Naive B cell (primary cell): ENCODE measurements at places on chromosomes 4 and X. TPM values are rescaled to one million over a fixed set of nuclear protein-coding genes. Genes with fewer than 3 reads are reported as not detected.

DNA sequence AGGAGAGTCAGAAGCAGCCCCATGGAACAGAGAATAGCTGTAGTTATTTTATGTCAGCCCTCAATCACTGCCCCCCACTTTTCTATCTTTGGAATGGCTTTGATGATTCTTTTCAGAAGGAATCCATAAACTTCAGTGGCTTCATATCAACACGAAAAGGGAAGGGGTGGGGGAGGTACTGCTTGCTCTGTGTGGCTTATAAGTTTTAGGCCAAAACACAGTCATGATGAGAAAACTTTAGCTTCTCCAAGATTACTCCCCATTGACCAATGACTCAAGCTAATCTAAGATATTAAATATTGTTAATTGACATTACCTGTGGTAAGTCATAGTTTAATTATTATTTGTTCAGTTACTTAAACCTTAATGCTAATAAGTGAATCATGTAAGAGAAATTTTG is 669.6 kb upstream of the FAM241A start:
- DNase-seq = no peak

Gene MAP7D2
- 0.17 TPM for polyA plus RNA-seq

GRCh38 chrX:45513042-45513441 is 312.4 kb upstream of the DIPK2B start:
- DNase-seq = no peak

- no peak for DNase-seq
These were observed 33.9 kb downstream of the GPRIN3 start for GRCh38 chr4:89273741-89274141.

GRCh38 chr4:169407217-169407845 is 136.6 kb upstream of the SH3RF1 start:
- DNase-seq = no peak

GRCh38 chr4:113131621-113132020 is 82.2 kb downstream of the ANK2 start:
- no peak for DNase-seq

Gene GAGE1
- polyA plus RNA-seq = not detected

DNA sequence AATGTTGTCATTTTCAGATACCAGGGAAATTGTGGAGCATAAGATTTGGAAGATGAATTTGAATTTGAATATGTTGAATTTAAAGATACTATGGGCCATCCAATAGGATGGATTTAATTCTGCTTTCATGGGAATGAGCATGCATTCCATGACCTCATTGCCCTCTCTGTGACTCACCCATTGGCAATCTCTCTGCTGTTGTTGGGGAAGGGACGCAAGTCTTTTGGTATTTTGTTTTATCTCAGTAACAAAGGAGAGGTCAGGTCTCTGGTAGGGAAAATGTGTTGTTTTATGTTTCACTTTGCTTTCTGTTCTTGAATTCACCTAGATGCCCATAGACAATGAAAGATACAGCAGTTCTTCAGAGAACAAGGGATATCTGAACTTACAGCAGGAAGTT is 42.1 kb upstream of the MAGEA4 start:
- no peak for DNase-seq

GRCh38 chr4:14918336-14918735 is 83.9 kb upstream of the CPEB2 start:
- DNase-seq = no peak

- DNase-seq = no peak
These were observed 604.9 kb upstream of the ZFP42 start for GRCh38 chr4:187390646-187391045.

DNA sequence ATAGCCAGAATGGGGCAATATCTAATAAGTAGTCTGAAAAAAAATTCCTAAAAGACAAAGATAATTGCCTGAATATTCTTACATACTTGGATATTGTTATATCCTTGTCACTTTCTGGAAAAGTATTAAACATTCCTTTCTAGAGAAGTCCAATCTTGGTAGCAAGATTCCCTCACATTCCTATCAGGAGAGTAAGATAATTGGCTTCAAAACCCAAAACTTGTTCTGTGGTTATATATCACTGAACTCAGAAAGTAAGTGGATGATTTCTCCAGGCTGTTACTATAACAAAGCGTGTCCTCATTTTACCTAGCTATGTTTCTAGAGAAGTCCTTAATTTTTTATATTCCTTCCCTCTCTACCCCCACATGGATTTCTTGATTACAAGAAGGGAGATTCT is 46.0 kb upstream of the TEX13A start:
- DNase-seq = no peak

DNA sequence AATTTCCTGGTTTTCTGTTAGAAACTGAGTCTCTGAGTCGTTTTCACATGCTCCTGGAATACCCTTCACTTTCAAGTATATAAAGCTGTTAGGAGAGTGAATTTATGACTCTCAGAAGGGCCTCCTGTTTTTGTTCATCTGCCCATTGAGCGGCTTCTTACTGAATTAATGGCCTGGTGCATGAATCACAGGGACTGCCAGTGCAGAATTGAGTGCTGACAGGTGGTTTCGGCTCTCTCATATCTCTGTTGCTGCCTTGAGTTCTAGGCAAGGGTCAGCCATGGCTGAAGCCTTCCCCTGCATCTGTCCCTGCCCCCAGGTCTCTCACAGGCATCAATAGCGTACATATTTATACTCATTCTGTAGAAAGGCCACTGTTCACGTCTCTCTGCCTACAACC is 22.7 kb upstream of the SEPSECS start:
- DNase-seq = no peak

DNA sequence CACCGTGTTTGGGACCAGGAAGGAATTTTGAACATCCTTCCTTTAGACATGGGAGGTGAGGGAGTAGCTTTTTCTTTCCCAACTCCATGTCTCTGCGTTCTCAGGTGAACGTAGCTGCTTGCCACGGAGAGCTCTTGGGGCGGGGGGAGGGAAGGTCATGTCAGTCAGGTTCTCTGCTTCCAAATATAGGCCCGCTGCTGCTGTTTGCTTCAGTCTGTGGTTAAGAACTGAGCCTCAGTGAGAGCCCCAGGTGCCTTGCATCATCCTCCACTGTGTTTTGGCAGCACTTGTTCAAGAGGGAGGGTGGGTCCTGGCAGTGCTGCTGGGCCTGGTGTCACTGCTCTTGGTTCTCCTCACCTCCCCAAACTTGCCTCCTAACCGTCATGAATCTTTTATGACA is 46.5 kb downstream of the HADH start:
- DNase-seq = no peak

- DNase-seq = no peak
These were observed 7.7 kb upstream of the TXLNG start for GRCh38 chrX:16778545-16778944.

Gene PLAC8
- 1,431 TPM for polyA plus RNA-seq

Gene OTC
- polyA plus RNA-seq = not detected

- peak; percentile 37 for DNase-seq
These were observed 325.3 kb upstream of the RASGEF1B start for GRCh38 chr4:81796790-81797528.
